A549 (cell line): ENCODE measurements at places on chromosomes 5 and 9.

- no peak for DNase-seq
Observed at GRCh38 chr9:70784456-70784855, 337.0 kb downstream of the TRPM3 start.

DNA sequence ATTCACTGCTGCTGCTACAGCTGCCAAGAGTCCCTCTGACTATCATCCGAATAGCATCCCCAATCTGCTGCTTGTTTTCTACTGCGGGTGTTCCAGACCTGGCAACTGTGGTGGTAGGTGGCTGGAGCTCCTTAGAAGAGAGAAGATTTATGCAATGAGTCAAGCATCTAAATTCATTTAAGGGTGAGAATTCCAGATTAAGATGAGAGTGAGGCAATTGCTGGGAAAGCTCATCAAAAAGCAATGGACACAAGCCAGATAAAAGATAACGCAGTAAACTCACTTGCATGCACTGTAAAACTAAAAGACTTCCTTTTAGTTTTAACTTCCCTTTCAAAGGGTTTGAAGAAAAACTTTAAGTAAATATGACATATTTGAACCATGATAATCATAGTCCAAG, 3.9 kb downstream of the PLK2 start:
- DNase-seq = no peak

- DNase-seq = no peak
Observed at GRCh38 chr5:112635771-112636731, 101.6 kb upstream of the APC start.

DNA sequence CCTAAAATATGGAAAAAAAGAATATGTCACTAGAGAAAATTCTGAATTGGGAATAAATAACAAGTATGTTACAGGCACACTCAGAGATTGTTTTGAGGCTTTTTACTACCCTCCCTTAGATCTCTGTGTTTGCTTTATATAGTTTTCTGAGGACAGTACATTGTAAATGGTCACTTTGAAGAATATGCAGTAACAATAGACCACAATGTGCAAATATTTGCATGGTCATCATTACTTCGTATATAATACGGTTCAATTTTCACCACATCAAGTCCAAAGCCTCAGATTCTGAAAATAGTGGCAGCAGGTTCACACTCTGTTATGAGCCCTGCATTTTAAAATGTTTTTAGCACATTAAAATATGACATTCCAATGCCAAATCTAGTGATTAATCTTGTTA, 238.6 kb downstream of the ADAMTS6 start:
- no peak for DNase-seq

DNA sequence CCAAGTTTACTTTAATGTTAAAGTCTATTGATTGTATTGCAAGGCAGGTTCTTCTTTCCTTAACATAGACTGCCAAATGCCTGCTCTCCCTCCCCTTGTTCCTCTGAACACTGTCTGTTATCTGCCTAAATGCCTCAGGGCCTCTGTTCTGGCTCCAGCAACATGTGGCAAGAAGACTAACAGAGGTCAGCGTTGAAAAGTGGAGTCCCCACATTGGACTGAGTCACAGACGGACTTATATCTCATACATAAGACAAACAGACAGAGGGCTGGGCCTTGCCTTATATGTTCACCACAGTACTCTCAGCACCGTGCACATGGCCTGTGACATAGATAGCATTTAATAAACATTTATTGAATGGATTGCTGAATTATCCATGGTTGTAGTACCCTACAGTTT, 91.4 kb downstream of the TSSK1B start:
- no peak for DNase-seq

GRCh38 chr5:38615981-38616451, 59.6 kb upstream of the LIFR start:
- no peak for DNase-seq

DNA sequence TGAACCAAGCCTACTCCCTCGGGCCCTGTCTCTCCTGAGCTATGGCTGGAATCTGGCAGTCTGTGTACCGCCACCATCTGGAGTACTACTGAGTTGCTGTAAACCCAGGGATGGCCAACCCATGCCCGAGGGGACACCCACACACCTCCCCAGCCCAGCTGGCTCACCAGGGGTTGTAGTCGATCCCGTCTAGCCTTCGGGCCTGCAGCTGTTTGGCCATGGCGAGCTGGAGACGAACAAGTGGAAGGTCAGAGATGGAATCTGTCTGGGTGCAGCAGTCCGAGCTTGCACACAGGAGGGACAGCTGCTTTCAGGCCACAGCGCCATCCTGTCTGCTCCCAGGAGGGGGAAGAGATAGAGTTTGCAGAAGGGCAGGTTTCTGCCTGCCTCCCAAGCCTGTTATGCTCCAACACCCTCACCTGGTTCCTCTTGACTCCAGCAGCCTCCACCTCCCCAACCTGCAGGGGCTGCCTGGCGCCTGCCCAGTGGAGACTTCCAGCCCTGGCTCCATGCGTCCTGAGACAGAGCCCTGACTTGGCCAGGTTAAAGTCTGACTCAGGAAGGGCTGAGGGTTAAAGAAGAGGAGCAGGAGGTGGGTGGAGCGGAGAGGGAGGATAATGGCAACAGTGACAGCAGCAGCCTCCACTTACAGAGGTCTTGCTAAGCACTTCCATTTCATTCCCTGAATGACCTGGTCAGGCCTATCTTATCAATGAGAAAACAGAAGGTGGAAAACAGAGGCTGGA, 15.8 kb upstream of the SPOUT1 start:
- no peak for DNase-seq

DNA sequence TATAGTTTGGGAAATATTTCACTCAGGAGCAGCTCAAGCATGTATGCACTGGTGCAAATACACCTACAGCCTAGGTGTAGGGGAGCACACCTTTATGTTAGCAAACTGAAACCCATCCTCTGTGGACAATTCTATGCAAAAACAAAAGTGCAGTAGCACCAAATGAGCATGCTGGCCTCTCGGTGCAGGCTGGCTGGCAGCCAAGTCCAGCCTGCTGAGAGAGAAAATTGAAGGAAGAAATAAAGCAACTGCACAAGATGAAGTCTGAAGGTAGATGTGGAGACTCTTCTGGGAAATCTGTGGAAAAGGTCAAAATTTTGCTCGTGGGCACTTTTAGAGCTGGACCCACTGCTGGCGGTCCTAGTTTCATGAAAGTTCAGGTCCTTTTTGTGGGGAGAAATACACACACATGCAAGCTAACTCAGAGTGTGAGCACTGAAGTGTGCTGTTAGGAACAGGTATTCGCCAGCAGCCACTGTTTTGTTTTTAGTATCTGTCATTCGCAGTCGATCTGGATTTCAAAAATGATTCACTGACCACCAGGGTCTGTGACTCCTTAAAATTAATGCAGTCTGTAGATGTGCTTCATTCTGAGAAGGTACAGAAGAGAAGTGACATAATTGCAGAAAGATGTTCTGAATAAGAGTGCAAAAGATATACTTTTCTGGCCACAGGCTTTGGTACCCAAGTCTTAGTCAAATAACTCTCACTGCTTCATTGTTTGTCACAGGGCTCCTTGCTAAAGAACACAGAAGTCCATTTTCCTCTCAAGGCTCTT, 281.7 kb downstream of the PARP8 start:
- DNase-seq = no peak
